ENCODE measurements at places on chromosomes 1 and 21.

DNA sequence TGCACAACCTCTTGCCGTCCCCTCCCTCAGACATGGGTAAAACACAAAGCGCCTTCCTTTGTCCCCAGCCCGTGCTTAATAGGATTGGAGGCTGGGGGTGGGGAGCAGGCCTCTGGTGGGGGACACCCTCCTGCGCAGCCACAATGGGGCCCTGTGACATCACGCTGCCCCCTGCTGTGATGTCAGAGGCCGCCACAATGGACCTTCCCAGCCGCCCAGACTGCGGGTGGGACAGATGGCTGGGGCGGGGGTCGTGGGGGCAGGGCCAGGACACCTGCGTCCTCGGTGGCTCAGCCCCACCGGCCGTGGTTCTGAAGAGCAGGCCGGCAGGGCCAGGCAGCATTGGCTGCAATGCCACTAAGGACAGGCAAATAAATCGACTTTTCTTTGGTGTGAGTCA is 39.9 kb downstream of the EPHA2 start:
- DNase-seq: no peak

DNA sequence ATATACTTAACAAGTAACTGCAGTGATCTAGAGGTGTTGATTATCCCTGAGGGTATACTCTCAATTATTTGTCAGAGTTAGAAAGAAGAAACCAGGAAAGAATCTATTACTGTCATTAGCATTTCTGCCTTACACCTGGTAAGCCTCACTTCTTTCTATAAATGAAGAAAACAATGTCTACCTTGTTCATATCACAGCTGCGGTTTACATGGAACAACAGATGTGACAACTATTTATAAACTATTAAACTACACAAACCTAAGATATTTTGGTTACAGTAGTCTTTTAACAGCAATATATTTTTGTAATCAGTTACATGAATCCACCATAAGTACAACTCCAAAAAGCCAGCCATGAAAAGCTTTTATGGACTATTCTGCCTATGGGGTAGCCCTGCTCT is 40.7 kb downstream of the GON4L start:
- DNase-seq: no peak

DNA sequence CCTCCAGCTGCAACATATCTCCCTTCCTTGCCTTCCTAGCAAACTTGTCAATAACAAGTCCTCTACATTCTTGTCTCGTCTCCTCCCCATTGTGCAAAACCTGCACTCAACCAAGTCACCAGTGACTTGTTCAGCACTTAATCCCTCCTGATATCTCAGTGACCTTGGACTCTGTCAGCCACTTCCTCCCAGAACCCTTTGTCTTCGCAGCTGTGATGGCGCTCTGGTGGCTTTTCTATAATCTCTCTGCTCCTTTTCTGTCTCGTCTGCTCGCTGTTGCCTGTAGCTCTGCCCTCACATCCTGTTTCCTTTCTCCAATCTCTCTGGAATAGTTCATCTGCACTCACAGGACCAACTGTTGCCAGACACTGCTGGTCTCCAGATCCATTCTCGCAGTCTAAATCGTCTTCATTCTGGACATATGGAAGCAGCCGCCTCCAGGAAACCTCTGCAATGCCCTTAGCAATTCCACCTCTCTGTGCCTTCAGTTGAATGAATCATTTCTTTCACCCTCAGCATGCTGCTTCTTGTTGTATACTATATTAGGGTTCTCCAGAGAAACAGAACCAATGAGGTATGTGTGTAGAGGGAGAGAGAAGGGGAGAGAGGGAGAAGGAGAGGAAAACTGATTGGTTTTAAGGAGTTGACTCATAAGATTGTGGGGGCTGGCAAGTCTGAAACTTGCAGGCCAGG is 17.4 kb upstream of the IFNAR2 start:
- no peak for DNase-seq

DNA sequence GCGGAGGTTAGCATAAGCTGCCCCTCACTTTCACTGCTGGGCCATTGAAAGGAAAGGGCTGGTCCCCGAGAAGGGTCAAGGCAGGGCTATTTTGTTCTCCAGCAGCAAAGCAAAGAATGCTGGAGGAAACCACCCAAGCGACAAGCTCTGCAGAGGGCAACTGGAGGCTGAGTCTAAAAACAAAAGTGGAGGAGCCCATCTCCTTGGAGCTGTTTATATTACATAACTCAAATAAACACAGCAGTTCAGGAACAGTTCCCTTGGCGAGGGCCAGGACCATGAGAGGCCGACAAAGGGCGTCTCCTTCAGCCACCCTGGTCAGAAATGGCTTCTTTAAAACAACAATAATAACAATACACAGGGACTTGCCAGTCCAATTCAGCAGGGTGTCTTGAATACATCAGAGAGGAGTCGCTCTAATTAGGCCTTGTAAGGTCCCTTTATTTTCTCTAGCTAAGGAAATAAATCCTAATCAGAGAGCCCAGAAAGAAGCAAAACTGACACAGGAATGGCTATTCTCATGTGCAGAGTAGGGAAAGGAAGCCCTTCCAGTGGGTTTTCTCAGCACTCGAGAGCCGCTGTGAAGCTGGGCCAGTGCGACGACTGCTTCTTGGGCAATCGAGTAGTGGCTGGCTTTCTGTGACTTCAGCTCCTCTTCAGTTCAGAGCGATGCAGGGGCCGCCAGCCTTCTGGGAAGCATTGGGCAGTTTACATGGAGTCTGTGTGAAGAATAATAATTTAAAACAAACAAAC is 57.0 kb upstream of the TARBP1 start:
- peak; percentile 58 for DNase-seq

- DNase-seq: no peak
These were observed 3.1 kb upstream of the DOCK7 start for GRCh38 chr1:62691062-62691844.

DNA sequence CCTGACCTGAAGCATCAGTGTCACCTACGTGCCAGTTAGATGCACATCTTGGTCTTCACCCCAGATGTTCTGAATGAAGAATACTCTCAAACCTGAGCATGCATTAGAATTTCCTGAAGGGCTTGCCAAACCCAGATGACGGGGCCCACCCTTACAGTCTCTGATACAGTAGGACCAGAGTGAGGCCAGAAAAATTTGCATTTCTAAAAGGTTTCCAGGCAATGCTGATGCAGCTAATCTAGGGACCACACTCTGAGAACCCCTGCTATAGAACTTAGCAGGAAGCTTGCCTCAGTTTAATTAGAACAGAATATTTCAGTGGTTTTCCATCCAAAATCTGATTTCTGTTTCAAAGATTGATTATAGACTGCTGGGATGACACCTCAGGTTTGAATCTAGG is 9.9 kb upstream of the CTBS start:
- DNase-seq: no peak

DNA sequence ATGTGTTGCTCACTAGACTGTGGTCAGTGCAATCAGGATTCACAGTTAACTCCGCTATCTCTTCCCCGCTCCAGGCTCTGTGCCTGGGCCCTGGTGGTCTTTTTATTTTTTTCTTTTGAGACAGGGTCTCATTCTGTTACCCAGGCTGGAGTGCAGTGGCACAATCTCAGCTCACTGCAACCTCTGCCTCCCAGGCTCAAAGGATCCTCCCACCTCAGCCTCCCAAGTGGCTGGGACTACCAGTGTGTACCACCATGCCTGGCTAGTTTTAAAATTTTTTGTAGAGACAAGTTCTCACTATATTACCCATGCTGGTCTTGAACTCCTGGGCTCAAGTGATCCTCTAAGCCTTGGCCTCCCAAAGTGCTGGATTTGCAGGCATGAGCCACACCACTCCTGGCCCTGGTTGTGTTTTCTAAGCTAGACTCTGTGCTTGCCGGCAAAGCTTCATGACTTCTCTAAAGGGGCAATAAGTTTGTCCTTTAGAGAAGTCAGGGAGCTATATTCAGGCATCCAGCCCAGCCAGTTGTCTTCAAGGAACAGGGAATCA is 1.4 kb downstream of the RCSD1 start:
- DNase-seq: no peak

- peak; percentile 55 for DNase-seq
These were observed 65.2 kb downstream of the TRIM11 start for GRCh38 chr1:228341450-228341813.

DNA sequence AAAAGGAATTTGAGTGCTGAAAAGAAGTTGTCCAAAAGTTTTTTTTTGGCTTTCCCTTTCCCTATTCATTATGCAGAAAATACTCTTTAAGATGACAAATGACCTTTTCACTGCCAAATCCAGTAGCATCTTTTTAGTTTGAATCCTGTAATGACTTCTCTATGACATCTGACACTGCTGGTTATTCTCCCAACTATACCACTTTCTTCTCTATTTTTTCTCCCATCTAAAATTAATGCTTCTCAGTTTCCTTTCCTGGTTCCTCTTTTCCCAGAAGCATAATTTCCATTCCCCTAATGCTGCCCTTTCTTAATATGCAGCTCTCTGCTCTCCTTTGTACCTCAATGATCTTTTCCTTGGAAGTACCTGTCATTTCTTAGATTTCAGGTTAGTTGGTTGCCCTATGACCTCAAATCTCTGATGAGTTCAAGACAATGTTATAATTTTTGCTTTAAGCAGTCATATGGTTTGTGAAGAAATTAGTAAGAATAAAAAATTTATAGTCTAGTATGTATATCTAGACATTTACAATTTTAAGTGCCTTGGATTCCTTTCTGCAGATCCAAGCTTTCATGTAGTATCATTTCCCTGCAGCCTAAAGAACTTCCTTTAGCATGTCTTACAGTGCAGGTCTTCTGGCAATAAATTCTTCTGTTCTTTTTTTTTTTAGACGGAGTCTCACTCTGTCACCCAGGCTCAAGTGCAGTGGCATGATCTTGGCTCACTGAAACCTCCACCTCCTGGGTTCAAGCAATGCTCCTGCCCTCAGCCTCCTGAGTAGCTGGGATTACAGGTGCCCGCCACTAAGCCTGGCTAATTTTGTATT is 150.8 kb downstream of the CDC42BPA start:
- DNase-seq: no peak

- no peak for DNase-seq
These were observed 182.9 kb upstream of the DPYD start for GRCh38 chr1:98103617-98104285.

DNA sequence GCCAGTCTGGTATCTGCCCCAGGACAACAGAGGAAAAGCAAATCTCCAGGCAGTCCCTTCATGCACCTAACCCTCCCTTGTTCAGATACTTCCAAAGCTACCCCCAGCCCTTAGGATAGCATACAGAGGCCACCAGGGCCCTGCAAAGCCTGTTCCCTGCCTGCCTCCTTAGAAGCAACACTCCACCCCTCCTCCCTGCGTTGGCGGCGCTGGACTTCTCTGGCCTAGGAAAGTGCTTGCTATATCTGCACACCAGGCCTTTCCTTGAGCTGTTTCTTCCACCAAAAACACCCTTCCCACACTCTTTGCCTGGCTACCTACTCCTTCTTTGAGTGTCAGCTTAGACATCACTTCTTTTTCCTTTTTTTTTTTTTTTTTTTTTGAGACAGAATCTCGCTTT is 61.3 kb downstream of the GRIK3 start:
- no peak for DNase-seq

- no peak for DNase-seq
These were observed 663.7 kb downstream of the PTPRC start for GRCh38 chr1:199302554-199302953.

DNA sequence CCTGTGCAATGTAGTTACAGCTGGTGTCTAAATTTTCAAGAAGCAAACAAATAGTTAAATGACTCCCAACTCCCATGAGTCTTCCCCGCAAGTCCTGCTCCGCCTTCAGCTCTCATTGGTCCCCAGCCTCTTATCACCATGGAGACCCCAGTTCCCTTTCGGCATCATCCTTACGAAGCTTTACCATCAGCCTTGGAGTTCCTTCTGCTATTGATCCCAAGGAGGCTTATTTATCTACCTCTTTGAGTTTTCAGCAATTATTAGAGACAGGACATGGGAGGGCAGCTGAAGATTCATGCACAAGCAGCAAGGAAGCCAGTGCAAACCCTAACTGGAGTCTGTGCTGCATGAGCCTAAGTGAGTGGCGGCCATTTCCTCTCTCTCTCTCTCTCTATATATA is 12.3 kb downstream of the KCNA2 start:
- no peak for DNase-seq

GRCh38 chr1:31239653-31240241 is at the start of gene NKAIN1:
TSS of gene NKAIN1 (minus strand) at chr1:31239887. CDS start at chr1:31239547, 340 bp downstream.
- DNase-seq: no peak

- DNase-seq: no peak
These were observed 453.7 kb downstream of the TTLL7 start for GRCh38 chr1:83545066-83545862.

GRCh38 chr1:82034812-82035211 is 234.1 kb downstream of the ADGRL2 start:
- DNase-seq: no peak

- DNase-seq: no peak
These were observed 3.5 kb downstream of the PAPPA2 start for GRCh38 chr1:176466514-176466913.

- DNase-seq: no peak
These were observed 24.3 kb downstream of the DDAH1 start for GRCh38 chr1:85440612-85441011.

GRCh38 chr1:4621646-4622045 is 32.8 kb upstream of the AJAP1 start:
- DNase-seq: no peak

- DNase-seq: no peak
These were observed 358.2 kb upstream of the KAZN start for GRCh38 chr1:14240265-14240664.

GRCh38 chr1:61742620-61743430 is 545 bp downstream of the PATJ start:
- DNase-seq: peak; percentile 75

GRCh38 chr1:1943834-1944570 is 24.9 kb upstream of the TMEM52 start:
- no peak for DNase-seq
